ENCODE measurements at places on chromosomes 13 and 19. TPM values are rescaled to one million over a fixed set of nuclear protein-coding genes. Genes with fewer than 3 reads are reported as not detected.

The PRTN3 gene
- total RNA-seq, result not detected

The ZNF649 gene
- 14.0 TPM for total RNA-seq

The SLC17A7 gene
- total RNA-seq, result not detected

The KASH5 gene
- not detected for total RNA-seq
